Naive thymus-derived CD4-positive, alpha-beta T cell (primary cell): ENCODE measurements at places on chromosomes 7 and 10. TPM values are rescaled to one million over a fixed set of nuclear protein-coding genes. Genes with fewer than 3 reads are reported as not detected.

Gene NEUROG3
- polyA plus RNA-seq = not detected

Gene KCNMA1
- not detected for polyA plus RNA-seq

Gene UTF1
- not detected for polyA plus RNA-seq

Gene TCAF2
- polyA plus RNA-seq = 10.7 TPM

Gene LIMK1
- polyA plus RNA-seq = 2.2 TPM

Gene VSTM4
- not detected for polyA plus RNA-seq

Gene KIAA1217
- polyA plus RNA-seq = 0.03 TPM

Gene GSTK1
- 398 TPM for polyA plus RNA-seq

Gene PKD2L1
- not detected for polyA plus RNA-seq

Gene CARD11
- 13.3 TPM for polyA plus RNA-seq

Gene NYAP1
- not detected for polyA plus RNA-seq

Gene AUTS2
- 0.40 TPM for polyA plus RNA-seq

Gene CNNM1
- 0.12 TPM for polyA plus RNA-seq

Gene CFAP43
- polyA plus RNA-seq = 0.14 TPM

Gene TRAPPC14
- polyA plus RNA-seq = 5.9 TPM

Gene TRIM74
- polyA plus RNA-seq = 0.31 TPM

Gene KIF11
- 0.52 TPM for polyA plus RNA-seq

Gene FOXI2
- not detected for polyA plus RNA-seq

Gene PAX4
- not detected for polyA plus RNA-seq

Gene STK17A
- 292 TPM for polyA plus RNA-seq

Gene PILRA
- 1.1 TPM for polyA plus RNA-seq

Gene NKX1-2
- not detected for polyA plus RNA-seq

Gene PPP1R3C
- polyA plus RNA-seq = not detected

Gene GLI3
- 0.54 TPM for polyA plus RNA-seq

Gene PNLIPRP2
- not detected for polyA plus RNA-seq

Gene SPDYE2B
- polyA plus RNA-seq = not detected

Gene CHST15
- 0.32 TPM for polyA plus RNA-seq

Gene ZNF716
- polyA plus RNA-seq = not detected

Gene HPSE2
- polyA plus RNA-seq = not detected

Gene CASP7
- polyA plus RNA-seq = 9.9 TPM

Gene CHAT
- polyA plus RNA-seq = not detected
